ENCODE measurements at places on chromosomes 2 and 18. TPM values are rescaled to one million over a fixed set of nuclear protein-coding genes. Genes with fewer than 3 reads are reported as not detected.

The MYO7B gene
- total RNA-seq, result 0.23 TPM

The CD207 gene
- not detected for total RNA-seq

The ZNF532 gene
- 21.8 TPM for total RNA-seq

The ABCG8 gene
- not detected for total RNA-seq

The GYPC gene
- total RNA-seq, result not detected

All from A549 treated with RU486 at 1 μM for 4 hours (cell line).